ENCODE measurements at places on chromosomes 7 and 10.

DNA sequence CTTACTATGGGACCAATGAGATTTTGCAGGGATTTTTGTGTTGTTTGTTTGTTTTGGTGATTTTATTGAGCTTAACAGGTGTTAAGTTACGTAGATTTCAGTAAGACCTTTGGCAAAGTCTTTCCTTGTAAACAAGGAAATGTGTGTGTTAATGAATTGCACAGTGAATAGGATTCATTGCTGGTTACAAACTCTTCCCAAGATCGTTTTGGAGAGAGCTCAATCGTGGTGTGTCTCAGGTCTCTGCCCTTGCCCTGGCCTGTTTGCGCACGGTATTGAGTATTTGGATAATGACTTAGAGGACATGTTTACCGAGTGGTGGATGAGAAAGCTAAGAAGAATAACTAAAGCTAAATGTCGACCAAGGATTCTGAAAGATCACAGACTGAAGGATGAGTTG lies 41.9 kb downstream of the PRPF18 start:
- DNase-seq = no peak

- no peak for DNase-seq
Observed at GRCh38 chr7:92072708-92073107, 61.6 kb downstream of the CYP51A1 start.

- DNase-seq = no peak
Observed at GRCh38 chr10:94286901-94287300, 75.8 kb downstream of the NOC3L start.

DNA sequence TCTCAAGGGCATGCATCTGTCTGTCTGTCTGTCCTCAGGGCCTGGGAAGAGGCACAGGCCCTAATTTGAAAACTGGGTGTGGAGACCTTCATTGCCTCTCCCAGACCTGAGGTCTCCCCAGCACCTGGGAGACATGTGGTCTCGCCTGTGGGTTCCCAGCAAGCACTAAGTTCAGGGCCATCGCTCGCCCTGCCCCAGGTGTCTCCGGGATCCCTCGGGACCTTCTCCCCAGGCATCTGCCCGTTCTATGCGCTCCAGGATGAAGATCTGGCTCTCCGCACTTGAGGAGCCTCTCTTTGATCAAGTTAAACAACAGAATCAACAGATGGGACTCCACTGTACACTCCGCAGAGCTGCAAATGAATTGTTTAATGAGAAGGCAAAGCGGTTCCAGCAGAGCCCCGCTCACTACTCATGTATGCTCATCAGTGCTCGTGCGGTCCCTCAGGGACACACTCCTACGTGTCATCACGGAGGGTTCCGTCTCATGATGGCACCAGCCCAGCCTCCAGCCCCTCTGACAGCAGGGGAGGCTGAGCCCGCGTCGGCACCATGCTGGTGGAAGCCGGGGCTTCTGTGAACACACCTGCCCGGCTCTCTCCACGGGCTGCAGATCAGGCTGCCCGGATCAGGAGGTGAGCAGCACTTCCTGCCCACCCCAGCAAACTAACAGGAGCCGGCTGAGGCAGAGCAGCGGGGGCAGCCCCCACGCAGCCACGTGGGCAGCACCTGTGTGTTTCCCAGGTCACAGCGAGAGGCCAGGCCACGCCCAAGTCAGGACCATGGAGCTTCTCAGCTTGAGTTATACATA lies 132.8 kb downstream of the TCERG1L start:
- no peak for DNase-seq

Data from right hindlimb (tissue), 1 donor.